ENCODE measurements at places on chromosomes 16 and 17.
A peak's percentile ranks its signal among the peaks of the same experiment; 100 is the strongest.

GRCh38 chr16:83355570-83356218, 452.1 kb upstream of the HSBP1 start:
- DNase-seq, result no peak

GRCh38 chr17:61812747-61813146, 50.6 kb downstream of the BRIP1 start:
- DNase-seq, result no peak

GRCh38 chr17:3527896-3528295, 29.7 kb downstream of the TRPV3 start:
- DNase-seq, result no peak

- no peak for DNase-seq
Observed at GRCh38 chr16:61233713-61234112, 802.5 kb downstream of the CDH8 start.

GRCh38 chr17:78409191-78409928, 30.9 kb downstream of the PGS1 start:
- no peak for DNase-seq

DNA sequence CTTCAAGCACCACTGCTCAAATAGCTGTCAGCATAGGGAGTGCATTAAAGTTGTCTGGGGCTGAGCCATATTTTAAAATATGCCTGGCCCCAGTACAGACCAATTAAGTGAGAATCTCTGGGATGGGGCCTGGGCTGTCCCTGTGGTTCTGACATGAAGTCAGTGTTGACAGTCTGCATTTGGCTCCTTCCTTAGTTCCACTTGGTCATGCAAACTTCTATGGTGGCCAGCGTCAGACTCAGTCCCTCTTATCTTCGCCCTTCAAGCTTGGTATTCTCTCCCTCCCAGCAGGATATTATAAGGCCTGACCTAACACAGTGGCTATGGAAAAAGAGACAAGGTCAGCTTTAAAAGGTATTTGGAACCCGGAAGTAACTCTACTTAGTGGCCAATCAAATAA, 177.2 kb downstream of the PMP22 start:
- no peak for DNase-seq

GRCh38 chr16:49495596-49496355, 122.2 kb downstream of the C16orf78 start:
- DNase-seq, result no peak

DNA sequence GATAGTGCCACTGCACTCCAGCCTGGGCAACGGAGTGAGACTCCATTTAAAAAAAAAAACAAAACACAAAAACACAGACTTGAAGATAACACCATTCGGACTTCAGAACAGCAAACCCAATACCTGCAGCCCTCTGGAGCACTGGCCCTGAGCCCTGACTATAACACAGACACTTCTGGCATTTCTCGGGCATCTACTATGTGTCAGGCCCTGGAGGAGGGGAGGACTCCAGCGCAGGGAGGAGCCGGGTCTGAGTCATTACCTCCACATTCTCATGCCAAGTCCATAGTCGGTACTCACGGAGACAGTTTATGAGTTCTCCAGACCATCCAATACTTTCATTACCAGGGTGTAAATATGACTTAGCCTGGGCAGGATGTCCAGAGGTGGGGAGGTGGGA, 48.8 kb downstream of the PITPNM3 start:
- DNase-seq, result no peak

GRCh38 chr17:17564896-17565295, 26.6 kb downstream of the PEMT start:
- no peak for DNase-seq

- DNase-seq, result no peak
Observed at GRCh38 chr17:64736804-64737492, 74.8 kb upstream of the SMURF2 start.

DNA sequence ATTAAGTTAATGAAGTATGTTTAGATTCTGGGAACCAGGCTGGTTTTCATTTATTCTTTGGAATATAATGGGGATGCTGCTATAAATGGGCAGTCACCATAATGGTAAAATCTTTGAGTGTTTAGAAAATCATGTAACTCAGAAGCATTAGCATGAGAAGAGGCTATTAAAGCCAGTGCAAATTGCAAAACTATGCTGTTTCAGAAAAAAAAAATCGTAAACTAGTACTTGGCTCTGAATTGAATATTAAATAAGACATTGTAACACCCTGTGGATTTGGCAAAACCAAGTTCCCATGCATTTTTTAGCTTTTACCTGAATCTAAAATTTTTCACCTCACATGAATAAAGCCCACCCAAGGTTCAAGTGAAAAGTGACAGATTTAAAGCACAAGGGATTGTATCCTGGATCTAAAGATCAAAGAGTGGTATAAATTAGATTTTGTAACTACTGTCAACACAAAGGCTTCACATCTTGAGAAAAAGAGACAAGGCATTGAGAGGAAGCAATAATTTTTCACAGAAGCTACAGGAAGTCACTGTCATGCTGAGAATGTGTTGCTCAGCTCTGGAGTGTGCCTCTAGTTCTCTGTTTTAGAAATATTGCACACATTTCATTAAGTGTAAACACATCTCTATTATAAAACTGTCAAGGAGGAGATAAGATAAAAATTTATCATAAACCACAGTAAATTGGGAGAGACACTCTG, 142.2 kb downstream of the ABCA8 start:
- no peak for DNase-seq

GRCh38 chr17:57682701-57683100, 62.4 kb downstream of the CCDC182 start:
- DNase-seq, result no peak

GRCh38 chr16:1020091-1020399, 38.5 kb downstream of the SOX8 start:
- DNase-seq, result no peak

GRCh38 chr17:54947396-54947795, 21.1 kb downstream of the COX11 start:
- no peak for DNase-seq

GRCh38 chr17:47719411-47720152, 13.5 kb upstream of the TBX21 start:
- no peak for DNase-seq

DNA sequence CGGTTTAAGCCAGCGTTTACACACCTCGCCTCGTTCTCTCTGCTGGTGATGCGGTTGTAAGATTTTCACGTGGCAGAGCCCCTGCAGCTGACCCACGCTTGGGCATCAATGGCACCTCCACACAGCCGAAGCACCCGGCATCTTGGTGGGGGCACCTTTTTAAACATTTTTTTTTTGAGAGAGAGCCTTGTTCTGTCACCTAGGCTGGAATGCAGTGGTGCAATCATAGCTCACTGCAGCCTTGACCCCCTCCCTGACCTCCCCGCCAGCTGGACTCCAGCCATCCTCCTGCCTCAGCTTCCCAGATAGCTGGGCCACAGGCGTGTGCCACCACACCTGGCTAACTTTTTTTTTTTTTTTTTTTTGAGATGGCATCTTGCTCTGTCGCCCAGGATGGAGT, 4.9 kb downstream of the WDR90 start:
- no peak for DNase-seq

DNA sequence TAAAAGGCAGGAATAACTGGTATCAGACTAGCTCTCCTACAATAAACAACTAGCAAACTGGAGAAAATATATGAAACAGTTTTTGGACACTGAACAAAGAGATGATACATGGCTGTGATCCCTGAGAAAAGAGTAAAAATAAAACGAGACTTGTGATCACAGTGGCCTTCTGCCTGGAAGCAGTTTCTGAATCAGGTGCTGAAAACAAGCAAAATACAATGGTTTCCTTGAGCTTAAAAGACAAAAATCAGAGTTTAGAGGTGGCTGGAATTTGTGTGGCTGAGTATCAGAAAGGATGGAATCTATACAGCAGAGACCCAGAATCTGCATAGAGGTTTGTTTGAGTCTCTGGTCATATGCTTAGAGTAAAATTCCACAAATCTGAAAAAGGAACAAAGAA, 242.5 kb upstream of the SOX9 start:
- DNase-seq, result no peak

GRCh38 chr16:84421081-84421937, 53.0 kb downstream of the ATP2C2 start:
- DNase-seq, result no peak

GRCh38 chr17:78092794-78093324, 35.7 kb downstream of the TMC6 start:
- DNase-seq, result no peak

DNA sequence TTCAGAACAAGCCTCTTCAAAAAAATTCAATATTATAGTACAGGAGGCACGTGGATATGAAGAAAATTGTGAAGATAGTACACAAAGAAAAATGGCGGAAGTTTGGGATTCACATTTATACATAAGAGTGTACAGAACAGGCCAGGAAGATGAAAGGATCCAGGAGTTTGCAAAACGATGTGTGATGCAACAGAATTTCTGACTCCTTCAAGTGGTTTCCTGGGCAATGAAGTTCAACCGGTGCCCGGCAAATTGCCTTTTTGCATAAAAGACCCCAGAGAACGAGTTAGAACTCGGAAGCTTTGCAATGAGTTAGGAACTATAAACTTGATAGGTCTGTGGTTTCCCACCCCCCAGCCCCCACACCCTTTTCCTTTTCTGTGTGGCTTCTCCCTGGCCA, 189.1 kb downstream of the SALL1 start:
- no peak for DNase-seq

DNA sequence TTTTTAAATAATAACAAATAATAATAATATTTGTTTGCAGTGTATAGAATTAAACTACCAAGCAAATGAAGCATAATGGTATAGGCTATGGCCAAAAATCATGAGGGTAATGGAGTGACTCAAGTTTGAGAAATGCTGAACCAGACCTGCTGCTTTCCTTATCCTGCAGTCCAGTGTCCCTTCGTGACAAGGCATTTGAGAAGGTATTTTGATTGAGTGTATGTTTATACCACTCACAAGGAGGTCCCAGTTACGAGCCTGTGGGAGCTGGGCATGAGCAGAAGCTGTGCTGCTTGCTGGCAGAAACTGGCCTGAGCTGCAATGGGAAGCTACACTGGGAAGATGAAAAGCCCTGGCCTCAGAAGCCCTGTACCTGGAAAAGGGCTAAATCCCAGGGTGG, 50.3 kb downstream of the GNAO1 start:
- DNase-seq, result no peak

DNA sequence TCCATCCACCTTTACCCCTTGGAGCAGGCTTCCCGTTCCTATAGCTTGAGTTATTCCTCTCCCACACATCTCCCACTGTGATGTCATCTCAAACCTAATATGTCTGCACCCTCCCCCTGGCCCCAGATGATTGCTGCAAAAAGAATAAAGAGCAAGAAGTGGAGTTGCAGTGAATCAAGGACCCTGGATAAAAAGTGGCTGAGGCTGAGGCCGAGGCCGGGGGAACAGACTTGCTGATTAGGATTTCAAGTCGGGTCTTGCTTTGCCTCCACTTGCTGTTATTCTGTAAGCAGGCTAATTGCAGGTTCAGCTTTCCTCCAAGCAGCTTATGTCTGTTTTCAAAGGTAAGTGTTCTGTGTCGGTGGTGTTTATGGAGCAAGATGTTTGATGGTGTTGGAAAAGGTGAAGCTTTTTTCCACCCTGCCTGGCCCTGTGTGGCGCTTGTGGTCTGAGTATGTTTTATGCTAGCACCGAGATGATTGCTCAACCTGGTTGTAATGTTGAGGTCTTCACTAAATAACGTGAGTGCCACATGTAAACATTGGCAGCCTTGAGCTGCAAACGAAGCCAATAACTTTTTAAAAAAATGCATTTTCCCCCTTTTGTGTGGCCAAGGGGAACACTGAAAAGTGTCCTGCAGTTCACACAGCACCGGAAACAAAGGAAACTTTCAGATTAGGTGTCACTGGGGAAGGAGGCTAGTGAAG, 15.4 kb downstream of the HS3ST3B1 start:
- DNase-seq, result no peak

- DNase-seq, result no peak
Observed at GRCh38 chr16:84959784-84960417, 51.4 kb downstream of the ZDHHC7 start.

DNA sequence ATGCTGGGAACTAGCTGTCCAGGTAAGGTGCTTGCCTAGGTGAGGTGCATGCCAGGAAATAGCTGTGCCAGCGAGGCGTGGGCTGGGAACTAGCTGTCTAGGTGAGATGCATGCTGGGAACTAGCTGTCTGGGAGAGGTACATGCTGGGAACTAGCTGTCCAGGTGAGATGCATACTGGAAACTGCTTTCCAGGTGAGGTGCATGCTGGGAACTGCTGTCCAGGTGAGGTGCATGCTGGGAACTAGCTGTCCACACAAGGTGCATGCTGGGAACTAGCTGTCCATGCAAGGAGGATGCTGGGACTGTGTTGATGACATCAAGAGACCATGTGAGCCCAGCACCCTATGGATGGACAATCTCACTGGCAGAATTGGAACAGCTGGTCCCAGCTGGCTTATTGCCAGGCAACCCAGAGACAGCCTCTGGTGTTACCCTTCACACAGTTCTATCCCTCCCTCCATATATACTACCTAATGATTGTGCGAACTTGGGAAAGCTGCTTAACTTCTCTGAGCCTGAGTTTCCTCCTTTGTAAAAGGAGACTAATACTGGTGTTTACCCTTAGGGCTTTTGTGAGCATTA, 479.9 kb upstream of the RBFOX1 start:
- no peak for DNase-seq

GRCh38 chr17:30571921-30572320, 94.7 kb downstream of the GOSR1 start:
- DNase-seq, result no peak

- DNase-seq, result no peak
Observed at GRCh38 chr16:89288577-89288844, 71.0 kb downstream of the ZNF778 start.

DNA sequence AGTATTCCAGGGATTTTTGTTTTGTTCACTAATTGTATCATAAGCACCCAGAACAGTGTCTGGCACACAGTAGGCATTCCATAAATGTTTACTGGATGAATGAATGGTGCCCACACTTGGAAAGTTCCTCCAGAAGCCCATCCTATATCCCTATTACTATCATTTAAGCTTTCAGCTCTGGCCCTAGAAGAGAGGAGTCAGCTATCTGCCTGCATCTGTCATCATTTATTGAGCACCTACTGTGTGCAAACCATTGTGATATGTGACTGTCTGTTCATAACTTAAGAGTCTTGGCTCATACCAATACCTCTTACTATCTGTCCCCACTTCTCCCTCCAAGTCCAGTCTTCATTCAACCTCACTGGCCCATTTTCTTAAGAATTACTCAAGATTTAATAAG, 20.1 kb upstream of the SP6 start:
- no peak for DNase-seq

GRCh38 chr17:75587675-75588595, at the start of gene MYO15B:
Gene MYO15B, plus strand, starts transcription at chr17:75587800. Its CDS starts 258 bp downstream, at chr17:75588058.
- peak; percentile 41 for DNase-seq

GRCh38 chr17:17056156-17056539, 13.9 kb downstream of the MPRIP start:
- no peak for DNase-seq

- no peak for DNase-seq
Observed at GRCh38 chr16:78230832-78231231, 131.4 kb downstream of the WWOX start.

- no peak for DNase-seq
Observed at GRCh38 chr17:19651451-19652238, 3.1 kb downstream of the ALDH3A2 start.

- no peak for DNase-seq
Observed at GRCh38 chr16:12144355-12144754, 167.8 kb downstream of the SNX29 start.

GRCh38 chr16:73047536-73048291, at the start of gene ZFHX3:
Gene ZFHX3, minus strand, starts transcription at chr16:73048128. Its CDS starts 87,983 bp downstream, at chr16:72960145.
- no peak for DNase-seq

Data from pons (tissue), 1 donor.